Left kidney (tissue), 8 donors: ENCODE measurements at places on chromosomes 16 and 17. TPM values are rescaled to one million over a fixed set of nuclear protein-coding genes. Genes with fewer than 3 reads are reported as not detected.

- peak; percentile 99 for DNase-seq
These were observed at the start of the genes ATPAF2 and GID4 for GRCh38 chr17:18038861-18039534. Gene ATPAF2, minus strand, starts transcription at chr17:18039168. Its CDS starts 155 bp downstream, at chr17:18039013. Gene GID4, plus strand, starts transcription at chr17:18039408. Its CDS starts 57 bp downstream, at chr17:18039465.

- no peak for DNase-seq
These were observed 38.8 kb upstream of the ANKFN1 start for GRCh38 chr17:56114469-56114868.

DNA sequence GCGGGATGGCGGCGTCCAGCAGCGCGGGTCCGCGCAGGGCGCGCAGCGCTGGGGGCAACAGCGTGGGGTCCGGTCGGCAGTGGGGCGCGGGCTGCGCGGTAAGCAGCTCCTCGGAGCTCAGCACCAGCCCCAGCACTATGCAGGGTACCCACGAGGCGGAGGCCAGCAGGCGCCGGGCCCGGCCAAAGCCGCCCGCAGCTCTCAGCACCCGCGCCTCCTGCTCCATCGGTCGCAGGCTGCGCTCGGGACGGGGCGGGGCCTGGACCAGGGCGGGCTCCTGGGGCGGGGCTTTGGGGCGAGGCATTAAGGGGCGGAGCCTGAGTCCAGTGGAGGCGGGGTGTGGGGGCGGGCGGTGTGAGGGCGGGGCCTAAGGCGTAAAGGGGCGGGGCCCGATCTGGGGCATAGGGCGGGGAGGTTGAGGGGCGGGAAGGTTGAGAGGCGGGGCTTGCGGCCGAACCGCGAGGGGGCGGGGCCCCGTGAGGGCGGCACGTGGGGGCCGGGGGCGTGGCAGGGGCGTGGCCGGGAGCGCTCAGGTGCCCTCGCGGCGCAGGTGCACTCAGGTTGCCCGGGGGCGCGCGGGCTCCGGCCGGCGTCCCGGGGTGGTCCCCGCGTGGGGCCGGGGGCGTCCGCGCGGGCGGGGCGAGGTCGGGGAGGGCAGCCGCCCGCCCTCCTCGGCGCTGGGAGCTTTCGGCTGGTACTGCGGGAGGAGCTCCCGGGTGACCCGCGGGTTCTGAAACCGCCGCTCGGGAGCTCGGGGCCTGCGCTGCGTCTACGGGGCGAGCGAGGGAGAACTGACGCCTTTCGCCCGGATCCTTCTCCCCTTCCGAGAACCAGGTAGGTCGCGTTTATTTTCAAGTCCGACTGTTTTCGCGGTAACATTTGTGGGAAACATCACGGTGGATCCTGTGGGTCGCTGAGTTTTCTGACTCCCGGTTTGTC is 1.4 kb upstream of the SLC22A31 start:
- DNase-seq, result peak; percentile 69

The CDH8 gene
- polyA plus RNA-seq, result 4.6 TPM

DNA sequence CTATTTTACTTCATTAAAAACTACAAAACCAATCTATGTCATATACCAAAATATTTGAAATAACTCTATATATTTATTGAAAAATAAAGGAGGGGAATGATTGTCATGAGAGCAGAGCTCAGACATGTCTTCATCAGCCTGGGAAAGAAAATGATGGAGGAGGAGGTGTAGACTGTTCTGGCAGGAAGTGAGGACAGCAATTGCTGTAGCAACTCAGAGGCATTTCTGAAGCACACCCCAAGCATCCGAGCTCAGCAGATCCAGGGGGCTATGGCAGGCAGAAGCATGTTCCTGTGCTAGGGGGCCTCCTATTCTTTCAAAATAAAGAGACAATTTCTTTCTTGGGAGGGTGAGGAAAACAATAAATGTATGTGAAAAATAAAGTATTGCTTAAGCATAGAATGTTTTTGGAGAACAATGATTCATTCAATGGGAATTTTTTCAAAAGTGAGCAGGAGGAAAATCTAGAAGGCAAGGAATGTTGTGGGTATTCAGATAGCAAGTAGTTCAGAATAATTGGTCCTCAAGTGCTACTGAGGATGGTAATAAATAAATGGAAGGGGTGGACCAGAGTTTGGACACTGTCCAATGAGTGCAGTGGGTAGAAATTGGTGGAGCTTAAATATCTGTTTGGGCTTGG is 383.4 kb downstream of the CDH11 start:
- no peak for DNase-seq

The IL17C gene
- 0.13 TPM for polyA plus RNA-seq

- DNase-seq, result no peak
These were observed 10.2 kb downstream of the MYO19 start for GRCh38 chr17:36524428-36524876.

The FMNL1 gene
- polyA plus RNA-seq, result 5.7 TPM

The KLHL10 gene
- polyA plus RNA-seq, result 0.50 TPM

DNA sequence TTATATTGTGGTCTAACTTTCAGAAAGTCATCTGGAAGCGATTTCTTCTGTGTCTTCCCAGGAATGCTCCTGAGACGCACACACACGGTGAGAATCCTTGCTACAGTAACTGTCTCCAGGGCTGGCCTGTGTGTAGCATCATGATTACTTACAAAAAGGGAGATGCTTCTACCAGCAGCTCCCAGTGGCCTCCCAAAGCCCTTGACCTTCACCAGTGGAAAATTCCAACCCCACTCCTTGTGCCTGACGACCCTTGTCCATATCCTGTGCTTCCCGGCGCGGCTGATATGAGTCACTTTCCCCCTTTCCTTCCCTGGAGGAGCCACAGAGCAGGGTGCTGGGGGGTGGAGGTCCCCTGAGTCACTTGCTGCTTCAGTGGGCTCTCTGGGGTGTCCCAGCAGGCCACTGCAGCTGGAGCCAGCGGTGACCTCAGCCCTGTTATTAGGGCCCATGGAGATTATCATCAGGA is 22.1 kb upstream of the NAT9 start:
- no peak for DNase-seq

DNA sequence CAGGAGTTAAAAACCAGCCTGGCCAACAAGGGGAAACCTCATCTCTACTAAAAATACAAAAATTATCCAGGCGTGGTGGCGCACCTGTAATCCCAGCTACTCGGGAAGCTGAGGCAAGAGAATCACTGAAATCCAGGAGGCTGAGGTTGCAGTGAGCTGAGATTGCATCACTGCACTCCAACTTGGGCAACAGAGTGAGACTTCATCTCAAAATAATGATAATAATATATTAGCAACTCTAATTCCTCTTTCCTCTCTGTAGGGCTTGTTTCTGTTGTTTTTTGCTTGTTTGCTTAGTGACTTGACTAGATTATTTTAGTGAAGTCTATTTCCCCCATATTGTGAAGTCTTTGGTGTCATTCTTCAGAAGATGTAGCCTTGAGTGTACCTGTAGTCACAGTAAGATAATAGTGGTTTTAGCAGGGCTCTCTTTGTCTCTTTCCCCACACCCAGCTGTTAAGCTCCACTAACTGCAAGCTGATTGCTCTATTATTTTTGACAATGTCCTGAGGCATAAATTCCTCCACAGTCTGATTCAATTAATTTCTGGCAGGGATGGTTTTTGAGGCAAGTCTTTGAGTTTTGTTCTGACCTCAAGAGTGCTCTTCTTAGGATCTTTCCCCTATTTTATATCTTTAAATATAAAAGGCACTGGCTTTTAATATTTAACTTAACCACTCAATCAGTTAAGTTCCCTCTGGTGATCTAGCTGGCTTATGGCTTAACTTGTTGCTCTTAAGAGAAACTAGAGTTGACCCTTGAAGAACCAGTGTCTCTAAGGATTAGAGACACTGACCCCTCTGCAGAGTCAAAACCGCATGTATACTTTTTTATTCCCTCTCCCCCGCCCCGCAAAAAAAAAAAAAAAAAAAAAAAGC is 18.6 kb upstream of the TNFSF12 start:
- DNase-seq, result no peak

The AIPL1 gene
- 0.07 TPM for polyA plus RNA-seq

The ZDHHC7 gene
- 59.8 TPM for polyA plus RNA-seq

- DNase-seq, result no peak
These were observed 3.7 kb upstream of the PER1 start for GRCh38 chr17:8155996-8156245.

DNA sequence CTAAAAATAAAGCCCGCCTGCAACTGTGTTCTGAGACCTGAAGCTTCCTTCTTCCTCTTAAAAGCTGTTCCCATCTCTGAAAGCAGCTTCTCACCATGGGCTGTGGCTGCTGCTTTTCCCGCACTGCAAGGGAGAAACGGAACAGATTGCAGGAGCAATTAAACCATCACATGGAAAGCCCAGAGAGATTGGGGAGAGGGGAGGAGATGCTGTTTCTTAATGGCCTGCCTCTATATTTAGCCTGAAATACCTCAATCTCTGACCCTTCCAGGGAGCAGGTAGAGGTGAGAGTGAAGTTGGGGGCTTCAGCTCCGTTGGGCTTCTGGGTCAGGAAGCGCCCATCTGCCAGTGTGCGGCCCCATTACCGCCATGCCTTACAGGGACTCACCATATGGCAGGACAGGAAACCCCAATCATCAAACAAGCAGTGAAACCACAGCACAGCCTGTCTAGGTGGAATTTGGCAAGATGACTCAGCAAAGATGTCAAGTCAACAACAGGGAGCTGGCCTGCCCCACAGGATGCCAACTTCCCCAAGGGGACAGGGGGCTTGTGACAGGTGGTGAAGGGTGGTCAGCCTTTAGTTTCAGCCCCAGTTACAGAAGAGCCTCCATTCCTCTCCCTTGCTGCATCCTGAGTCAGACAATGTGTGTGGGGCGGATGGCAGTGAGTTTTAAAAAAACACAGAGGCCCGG is 286.6 kb upstream of the CCL2 start:
- DNase-seq, result no peak

The ABCA8 gene
- polyA plus RNA-seq, result 1.1 TPM

The CCT6B gene
- 7.1 TPM for polyA plus RNA-seq

DNA sequence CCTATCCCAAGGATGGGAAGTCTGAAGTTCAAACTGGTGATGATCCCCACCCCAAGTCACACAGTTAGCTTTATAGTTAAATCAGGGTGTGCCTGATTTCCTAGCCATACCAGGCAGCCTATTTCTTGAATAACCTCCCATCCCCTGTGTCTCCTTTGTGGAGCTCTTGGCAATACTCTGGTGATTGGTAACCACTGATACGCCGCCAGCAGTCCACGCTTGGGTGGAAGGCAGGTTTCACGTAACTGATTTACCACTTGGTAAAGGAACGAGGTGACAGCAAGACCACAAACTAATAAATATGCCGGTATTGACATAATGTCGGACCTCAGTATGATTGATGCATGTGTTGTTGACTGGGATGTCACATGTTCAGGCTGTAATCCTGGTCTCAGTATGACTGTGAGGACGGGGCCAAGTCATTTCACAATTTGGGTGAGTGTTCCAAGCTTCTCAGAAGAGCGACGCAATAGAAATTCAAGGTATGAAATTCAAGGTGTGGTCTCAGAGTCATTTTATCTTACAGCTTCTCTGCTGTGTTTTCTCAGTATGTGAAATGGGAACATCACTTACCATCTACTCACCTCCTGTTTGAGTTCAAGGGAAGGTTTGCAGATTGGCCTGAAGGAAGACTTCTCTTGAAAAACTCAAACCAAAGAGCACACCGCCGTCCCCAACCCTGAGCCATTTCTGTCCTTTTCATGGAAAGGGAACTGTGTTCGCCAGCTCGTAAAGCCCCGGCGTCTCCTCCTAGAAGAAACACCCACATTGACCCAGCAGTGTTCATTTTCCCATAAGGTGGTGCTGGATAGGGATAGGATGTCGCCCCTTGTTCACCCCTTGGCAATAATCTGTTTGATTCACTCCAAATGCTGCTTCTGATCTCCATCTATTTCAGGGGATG is 678.9 kb downstream of the WWOX start:
- no peak for DNase-seq
